HTR-8/SVneo (cell line): ENCODE measurements at places on chromosomes 1 and 21.

- DNase-seq: no peak
These were observed 2.8 kb downstream of the FCRL6 start for GRCh38 chr1:159804924-159805323.

DNA sequence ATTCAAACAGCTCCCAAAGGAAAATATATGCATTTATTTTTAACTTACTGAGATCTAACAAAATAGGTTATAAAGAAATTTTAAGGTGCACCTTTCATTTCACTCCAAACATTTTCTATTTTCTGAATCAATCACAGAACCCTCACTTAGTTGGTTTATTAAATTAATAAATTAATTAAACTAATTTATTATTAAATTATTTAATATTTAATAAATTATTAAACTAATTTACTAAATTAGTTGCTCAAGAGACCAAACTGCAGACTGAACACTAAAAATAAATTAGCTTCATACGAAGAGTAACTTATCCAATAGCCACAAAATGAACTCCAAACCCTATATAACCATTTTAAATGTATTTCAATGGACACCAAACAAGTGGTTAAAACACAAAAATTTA lies 68.0 kb downstream of the PRPF38A start:
- DNase-seq: no peak

- no peak for DNase-seq
These were observed 1019.2 kb downstream of the TTLL7 start for GRCh38 chr1:82979593-82980236.

- DNase-seq: no peak
These were observed 652.5 kb downstream of the KIF26B start for GRCh38 chr1:245807306-245807705.

- no peak for DNase-seq
These were observed 1.4 kb upstream of the PIK3R3 start for GRCh38 chr1:46133781-46134350.
